Right ventricle myocardium superior (tissue), 1 donor: ENCODE measurements at places on chromosomes 2 and 18.

DNA sequence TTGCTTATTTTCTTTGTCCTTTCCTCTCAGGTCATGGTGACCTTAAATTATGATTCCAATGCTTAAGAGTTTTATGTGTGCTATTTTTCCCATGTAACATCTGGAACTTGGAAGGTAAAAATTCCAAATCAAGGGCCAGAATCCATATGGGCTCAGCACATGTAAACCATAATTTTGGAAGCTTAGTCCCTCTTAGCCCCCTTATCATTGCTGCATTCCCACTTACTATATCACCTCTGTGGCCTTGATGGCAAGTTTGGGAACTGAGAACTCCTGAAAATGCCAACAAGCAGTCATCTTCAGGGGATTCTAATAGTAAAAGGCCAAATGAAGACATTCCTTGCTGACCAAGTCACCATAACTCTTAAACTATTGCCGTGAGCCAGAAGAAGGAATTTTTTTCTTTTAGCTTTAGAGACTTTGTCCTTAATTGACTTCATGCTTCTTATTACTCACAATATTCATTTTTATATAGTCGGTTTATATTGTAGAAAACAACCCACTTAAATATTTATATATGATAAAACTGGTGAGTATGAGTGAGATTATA lies 251.4 kb downstream of the SLC8A1 start:
- no peak for DNase-seq

DNA sequence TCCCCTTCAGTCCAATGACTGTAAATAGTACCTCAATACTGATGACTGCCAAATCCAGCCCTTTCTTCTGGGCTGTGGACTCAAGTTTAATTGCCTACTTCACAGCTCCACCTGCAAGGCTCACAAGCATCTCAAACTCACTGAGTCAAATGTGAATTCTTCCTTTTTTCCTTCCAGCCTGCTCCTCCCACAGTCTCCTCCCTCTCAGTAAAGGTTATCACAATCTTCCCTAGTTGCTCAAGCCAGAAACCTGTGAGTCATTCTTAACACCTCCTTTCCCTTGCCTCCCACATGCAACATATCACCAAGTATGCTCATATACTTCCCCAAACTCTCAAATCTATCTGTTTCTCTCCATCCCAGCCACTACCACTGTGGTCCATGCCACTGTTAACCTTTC lies 3.7 kb upstream of the MFSD6 start:
- DNase-seq = no peak

GRCh38 chr2:116911540-116911939 lies 903.0 kb upstream of the DDX18 start:
- no peak for DNase-seq

DNA sequence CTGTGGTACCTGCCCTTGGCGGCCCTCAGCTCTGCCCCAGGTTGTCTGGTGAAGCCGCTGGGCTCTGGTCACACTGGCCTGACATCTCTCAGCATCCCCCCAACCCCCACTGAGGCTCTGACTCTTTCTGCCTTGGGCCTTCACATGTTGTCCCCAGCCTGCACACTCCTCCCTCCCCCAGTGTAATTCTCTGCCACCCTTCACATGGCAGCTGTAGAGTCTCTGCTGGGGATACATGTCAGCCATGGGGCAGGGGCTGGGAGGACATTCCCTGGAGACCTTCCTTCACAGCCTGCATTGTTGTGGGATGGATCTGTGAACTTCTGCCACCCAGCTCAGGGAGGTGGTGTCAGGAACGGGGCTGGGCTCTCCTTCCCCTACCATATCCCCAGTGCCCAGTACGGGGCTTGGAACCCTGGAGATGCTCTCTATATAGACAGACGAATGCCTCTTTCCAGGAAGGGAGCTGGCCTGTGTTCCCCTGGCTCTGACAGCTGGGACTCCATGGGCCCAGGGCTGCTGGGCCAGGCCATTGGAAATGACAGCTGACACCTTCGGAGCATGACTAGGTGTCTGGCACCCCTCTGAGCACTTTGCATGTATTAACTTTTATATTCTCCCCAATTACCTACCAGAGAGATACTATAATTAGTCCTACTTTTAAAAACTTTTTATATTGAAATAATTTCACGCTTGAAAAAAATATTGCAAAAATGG lies 151.5 kb downstream of the INHBB start:
- no peak for DNase-seq
